ENCODE measurements at places on chromosomes 13 and 19. TPM values are rescaled to one million over a fixed set of nuclear protein-coding genes. Genes with fewer than 3 reads are reported as not detected.

DNA sequence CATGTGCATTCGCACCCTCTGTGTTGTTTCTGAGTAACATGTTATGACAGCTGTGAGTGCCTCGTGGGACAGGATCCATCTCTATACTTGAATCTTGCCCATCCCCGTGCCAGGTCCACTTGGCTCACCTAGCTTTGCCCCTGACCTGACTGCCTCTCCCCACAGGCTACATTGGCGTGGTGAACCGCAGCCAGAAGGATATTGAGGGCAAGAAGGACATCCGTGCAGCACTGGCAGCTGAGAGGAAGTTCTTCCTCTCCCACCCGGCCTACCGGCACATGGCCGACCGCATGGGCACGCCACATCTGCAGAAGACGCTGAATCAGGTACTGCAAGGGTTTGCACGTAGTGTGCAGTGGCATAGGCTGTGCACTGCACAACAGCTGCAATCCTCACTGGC, 53.2 kb downstream of the TMED1 start:
- DNase-seq: no peak

The RFXAP gene
- total RNA-seq: 5.4 TPM

GRCh38 chr13:82614086-82614485, 1268.2 kb downstream of the SLITRK1 start:
- no peak for DNase-seq

GRCh38 chr19:15702534-15702930, 25.3 kb upstream of the OR10H2 start:
- DNase-seq: peak; percentile 72

- DNase-seq: no peak
These were observed 1.2 kb upstream of the PLEKHF1 start for GRCh38 chr19:29663861-29664752.

- DNase-seq: no peak
These were observed 14.6 kb upstream of the CLC start for GRCh38 chr19:39752390-39752789.

DNA sequence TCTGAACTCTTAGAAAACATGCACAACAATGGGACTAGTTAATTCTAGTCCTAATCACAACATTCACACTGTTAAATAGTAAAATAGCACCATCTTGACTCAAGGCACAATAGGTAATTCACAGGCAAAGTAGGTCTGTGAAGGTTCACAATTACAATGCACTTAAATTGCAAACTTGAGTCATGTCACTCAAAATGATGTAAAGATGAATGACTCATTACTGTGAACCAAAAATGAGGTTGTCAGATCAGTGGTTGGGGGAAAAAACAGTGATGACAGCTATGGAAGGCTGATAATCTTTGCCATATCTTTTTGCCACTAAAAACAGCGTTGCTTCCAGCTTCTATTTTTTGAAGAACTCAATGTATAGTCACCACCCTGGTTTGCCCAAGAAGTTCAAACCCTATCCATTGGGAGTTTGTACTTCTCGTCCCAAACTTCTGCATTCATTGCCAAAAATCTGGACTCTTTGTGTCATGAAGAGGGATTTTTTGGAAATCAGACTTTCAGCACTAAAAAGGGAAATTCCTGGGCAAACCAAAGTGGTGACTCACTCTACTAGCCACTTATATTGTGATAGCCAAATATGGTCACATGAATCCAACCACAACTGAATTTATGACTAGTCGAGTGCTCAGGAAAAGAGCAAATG, 200.9 kb upstream of the TMTC4 start:
- DNase-seq: no peak

DNA sequence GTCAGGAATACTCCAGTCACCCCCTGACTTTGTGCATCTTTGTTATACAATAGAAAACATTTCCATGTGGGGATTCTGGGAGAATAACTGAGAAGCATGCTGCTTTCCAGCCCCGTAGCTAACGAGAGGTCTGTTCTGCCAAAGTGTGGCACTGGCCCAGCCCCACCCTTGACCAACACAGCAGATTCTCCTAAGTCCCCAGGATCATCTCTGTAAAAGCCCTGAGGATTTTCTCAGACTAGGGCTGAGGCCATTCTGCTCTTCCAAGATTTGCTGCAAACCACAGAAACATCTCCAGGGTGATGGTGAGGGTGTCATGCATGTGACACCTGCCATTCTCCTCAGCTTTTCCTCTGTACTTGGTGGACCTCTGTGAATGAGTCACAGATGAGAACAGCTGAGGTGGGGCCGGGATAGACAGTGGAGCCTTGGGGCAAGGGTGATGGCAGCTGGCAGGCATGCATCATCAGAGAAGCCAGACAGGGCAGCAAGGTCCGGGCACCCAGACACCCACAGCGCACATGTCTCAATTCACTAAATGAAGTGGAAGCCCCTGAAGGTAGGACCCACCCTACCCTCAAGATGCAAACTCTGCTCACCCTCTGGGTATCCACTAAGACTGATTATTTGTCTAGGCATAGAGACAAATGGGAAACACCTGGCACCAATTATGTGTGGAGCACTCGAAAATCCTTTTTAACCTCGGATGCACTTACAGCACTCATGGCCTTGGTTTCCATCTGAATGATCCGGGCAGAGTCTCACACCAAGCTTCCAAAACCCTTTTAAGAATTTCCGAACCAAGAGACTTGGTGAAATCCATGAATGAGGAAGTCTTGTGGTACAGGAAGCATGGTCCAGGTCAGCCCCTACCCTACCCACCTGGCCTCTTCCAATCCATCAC, 20.1 kb upstream of the DOCK9 start:
- no peak for DNase-seq

- no peak for DNase-seq
These were observed 508.6 kb upstream of the KLHL1 start for GRCh38 chr13:70616847-70617246.

GRCh38 chr19:10936661-10937084, 8.1 kb downstream of the TIMM29 start:
- no peak for DNase-seq

The PRKCG gene
- not detected for total RNA-seq

- no peak for DNase-seq
These were observed 20.0 kb upstream of the UPF3A start for GRCh38 chr13:114261328-114261965.

DNA sequence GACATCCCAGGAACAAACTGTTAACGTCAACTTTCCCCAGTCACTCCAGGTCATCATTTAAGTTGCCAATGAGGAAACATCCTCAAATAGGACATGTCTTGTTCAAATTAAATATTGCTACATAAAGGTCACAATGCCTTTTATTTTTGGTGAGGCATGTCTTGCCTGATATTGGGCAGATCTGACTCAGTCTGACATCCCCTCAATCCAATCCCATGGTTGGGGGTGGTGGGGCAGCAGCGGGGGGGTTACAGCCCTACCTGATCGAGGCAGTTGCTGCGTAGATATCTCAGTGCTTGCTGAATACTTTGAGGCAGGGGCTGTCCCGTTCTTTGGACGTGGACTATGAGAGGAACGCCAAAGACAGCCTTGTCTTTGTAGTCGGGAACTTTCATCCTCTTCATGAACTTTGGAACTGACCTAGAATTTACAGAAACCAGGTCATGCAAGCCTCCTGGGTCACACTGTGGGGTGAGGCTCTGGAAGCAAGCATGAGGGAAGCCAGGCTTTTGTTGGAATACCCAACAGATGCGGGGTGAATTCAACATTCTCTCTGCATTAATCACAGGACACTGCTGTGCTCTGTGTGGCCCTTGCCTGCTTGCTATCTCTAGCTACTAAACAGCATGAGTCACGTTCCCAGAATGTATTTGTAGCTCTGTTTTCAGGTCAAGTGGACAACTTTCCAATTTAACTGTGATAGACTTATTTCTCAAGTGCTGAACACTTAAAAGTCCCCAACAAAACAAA, 109.8 kb downstream of the KL start:
- DNase-seq: no peak

The KLK8 gene
- not detected for total RNA-seq

DNA sequence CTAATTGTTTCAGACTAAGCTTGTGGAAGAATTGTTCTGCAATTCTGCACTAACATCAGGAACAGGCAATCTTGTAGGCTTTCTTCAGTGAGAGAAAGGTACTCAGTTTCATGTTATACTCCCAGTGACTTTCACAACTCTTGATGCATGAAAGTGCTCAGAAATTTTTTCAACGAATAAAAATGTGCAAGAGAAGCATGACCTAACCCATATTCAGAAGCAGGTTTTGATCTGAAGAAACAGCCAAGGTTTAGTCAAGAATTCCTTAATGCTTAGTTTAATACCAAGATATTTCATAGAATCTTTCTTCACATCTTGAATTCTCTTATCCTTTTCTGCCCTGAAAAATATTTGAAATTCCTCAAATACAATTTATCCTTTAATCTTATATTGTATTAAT, 197.2 kb upstream of the CSNK1A1L start:
- DNase-seq: no peak

DNA sequence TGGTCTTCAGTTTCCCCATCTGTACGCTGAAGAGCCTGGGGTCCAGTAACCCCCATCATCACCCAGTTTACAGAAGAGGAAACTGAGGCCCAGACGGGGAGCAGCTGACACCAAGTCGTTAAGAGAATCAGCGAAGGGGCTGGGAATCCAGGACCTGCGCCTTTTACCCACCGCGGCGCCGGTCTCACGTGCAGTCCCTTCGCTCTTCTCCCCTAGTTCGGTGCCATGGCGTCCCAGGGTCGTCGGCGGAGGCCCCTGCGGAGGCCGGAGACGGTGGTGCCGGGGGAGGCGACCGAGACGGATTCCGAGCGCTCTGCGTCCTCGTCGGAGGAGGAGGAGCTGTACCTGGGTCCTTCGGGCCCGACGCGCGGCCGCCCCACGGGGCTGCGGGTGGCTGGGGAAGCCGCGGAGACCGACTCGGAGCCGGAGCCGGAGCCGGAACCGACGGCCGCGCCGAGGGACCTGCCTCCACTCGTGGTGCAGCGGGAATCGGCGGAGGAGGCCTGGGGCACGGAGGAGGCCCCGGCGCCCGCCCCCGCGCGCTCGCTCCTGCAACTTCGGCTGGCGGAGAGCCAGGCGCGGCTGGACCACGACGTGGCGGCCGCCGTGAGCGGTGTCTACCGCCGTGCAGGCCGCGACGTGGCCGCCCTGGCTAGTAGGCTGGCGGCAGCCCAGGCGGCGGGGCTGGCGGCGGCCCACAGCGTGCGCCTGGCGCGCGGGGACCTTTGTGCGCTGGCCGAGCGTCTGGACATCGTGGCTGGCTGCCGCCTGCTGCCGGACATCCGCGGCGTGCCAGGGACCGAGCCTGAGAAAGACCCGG, 698 bp downstream of the BLOC1S3 start:
- peak; percentile 68 for DNase-seq

The SLC25A41 gene
- total RNA-seq: not detected

The GARIN5A gene
- 2.2 TPM for total RNA-seq

- peak; percentile 65 for DNase-seq
These were observed 799 bp upstream of the USPL1 start for GRCh38 chr13:30616927-30617314.

The CEBPA gene
- total RNA-seq: 75.1 TPM

The HSPB6 gene
- 29.4 TPM for total RNA-seq

DNA sequence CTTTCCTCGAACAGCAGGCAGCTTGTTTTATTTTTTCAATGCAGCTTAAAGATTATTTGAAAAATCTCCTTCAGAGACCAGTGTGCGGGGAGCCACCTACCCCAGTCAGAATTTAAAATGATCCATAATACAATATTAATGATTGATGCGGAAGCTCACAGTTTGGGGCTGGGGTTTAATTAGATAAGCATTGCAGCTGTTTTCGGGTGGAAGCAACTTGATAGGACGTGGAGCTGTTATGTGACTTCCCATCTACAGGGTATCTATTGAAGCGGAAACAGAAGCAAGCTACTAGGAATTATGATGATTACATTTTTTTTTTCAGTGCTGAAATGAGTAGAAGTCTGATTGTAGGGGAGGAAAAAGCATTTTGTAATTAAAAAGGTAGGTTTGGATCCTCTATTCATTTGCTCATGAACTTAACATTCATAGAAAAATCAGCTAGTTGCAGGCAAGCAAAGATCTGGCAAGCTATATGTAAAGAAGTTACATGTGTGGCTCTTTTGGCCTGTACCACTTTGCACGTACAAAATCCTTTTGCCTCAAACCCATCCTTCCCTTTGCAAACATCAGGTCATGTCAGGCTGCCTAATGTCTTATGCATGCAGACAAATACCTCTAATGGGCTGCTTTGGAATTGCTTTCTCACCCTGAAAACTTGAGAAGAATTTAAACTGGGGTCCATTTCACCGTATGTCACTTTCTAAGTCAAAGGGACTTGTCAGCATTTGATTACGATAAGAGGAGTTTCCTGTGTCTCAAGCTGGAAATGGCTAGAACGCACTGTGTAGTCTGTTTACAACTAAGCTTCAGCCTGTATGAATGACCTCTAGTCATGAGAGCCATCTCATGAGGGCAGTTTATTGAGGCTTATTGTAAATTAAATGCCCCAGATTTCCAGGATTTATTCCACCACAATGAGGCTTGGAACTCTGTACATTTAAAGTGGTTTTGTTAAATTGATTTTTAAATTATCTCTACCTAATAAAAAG, 267.1 kb upstream of the TMTC4 start:
- DNase-seq: no peak

- no peak for DNase-seq
These were observed 79.3 kb upstream of the GPC6 start for GRCh38 chr13:93147298-93147645.

The LIM2 gene
- total RNA-seq: not detected

- no peak for DNase-seq
These were observed 1.1 kb downstream of the APC2 start for GRCh38 chr19:1450735-1451731.

DNA sequence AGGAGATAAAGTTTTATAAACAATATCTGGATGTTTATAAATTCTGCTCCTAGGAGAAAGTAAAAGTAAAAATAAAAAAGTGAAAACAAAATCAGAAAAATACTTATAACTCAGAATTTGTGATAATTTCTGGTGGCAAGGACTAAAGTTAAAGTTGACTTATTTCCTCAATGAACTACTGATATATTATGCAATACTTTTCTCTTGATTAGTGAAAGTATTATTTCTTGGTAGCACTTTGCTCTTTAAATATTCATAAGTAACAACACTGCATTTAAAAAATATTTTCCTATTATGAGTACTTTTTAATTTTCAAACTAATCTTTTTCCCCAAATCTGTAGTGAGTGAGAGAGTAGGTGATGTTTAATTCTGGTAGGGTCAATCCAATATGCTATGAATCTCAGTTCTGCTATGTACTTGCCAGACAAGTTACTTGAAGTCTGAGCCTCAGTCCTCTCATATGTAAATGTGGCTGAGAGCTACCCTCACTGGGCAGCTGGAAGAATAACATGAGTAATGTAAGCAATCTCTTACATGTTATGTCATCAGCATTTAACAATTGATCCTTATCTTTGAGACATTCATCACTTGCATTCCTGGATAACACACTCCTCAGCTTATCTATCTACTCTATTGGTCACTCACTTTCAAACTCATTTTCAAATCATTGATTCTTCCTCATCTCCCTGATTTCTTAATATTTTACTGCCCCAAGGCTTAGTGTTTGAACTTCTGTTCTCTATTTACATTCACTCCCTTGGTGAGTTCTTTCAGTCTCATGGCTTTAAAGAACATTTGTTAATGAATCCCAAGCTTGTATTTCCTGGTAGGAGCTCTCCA, 239.0 kb downstream of the RGCC start:
- no peak for DNase-seq

The ADPRHL1 gene
- 2.7 TPM for total RNA-seq

The USP12 gene
- 36.7 TPM for total RNA-seq

The PSG7 gene
- not detected for total RNA-seq

Measured in lower lobe of right lung (tissue), 2 donors.